ENCODE measurements at places on chromosomes 16 and 17.

DNA sequence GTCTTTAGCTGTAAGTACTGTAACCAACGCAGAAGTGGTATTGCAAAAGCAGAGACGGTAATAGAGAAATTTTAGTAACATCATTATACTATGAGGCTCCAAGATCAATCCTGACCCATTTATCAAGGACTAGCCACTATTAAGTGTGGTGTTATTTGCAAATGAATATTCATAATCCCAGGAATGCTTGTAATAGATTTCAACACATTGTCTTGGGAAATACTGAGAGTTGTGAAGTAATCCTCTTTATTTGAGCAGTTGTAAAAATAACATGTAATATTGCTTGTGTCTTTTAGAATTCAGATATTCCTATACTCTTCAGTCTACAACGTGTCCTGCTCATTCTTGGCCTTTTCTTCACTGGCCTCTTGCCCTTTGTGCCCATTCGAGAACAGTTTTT, 46.4 kb downstream of the GDPD1 start:
- DNase-seq = no peak

GRCh38 chr17:55273579-55274354, 9.0 kb downstream of the HLF start:
- no peak for DNase-seq

- DNase-seq = no peak
Observed at GRCh38 chr17:9519583-9520272, 55.9 kb downstream of the STX8 start.

DNA sequence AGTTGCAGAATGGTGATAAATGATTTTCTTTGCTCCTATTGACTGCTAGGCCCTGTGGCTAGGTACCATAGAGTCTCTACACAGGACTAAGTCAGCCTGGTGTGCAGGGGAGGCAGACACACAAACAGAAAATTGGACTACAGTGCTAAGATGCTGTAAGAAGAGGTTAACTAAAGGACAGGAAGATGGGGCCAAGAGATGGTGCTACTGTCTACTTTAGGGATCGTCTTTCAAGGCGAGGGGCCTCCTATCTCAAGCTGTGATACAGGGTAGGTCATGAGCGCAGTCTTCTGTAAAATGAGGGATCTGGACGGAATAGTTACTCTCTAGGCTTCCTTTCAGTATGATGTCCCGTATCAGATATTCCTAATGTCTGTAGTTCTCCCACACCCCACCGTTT, 817 bp downstream of the NME1 start:
- DNase-seq = no peak

DNA sequence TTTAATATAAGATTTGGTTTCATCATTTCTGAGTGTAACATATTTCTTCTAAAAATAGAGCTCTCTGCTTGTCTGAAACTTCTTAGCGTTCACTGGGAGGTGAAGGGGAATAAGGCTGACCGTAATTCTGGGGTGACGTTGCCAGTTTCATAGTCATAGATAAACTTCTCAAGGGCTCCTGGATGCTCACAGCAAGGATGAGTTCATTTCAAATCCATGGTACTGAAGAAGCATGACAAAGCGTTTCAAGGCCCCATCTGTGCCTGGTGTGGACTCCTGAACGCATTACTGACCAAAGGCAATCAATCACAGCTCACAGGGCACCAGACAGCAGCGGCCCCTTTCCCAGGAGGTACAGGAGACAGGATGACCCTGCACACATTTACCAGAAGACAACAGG, 12.0 kb upstream of the EVPL start:
- no peak for DNase-seq

DNA sequence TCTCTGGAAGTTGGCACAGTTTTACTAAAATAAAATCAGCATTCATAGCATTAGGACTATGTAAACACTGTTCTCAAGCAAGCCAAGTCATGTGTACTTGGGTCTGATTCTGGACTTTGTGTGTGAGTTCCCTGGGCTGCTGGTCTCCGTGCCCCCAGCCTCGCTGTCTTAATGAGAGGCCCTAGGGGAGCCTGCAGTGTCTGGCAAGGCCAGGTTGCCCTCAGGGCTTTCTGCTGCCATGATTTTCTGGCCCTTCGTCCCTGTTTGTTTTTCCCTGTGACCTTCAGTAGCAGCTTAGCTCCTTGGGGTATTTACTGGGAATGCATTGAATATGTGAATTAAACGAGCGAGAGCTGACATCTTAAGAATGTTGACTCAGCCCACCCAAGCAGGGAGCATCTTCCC, 161.8 kb downstream of the RPTOR start:
- no peak for DNase-seq

DNA sequence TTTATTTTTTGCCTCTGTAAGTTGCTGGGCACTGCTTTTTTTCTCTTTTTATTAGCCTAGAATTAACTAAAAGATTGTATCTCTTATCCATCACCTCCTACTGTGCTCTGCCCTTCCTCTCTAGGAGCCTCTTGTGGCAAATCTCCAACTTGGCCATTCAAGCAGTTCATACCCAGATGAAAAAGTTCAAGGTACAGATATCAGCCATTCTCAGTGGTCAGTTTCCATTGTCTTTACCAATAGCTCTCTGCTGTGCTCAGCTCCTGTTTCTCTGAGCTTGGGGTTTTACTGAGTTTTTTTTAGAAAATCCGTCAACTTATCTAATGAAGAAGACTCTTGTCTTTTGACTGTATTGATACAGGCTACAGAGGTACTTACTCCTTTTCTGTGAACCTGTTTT, 15.6 kb downstream of the MOSMO start:
- DNase-seq = no peak

DNA sequence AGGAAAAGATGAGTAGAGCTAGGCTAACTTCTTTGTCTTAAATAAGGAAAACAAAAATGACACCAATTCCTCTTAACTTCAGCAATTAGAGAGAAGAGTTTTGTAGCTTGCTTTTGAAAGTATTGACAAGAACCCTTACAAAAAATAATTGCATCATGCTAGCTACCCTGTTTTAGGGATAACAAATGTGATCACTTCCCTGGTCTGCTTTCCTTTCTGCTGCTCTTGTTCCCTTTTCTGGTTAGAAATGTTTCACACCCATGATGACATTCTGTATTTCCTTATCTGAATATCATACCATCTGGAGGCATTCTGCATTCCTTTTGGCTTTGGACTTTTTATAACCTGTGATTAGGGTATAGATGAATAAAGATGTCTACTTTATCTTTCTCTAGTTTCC, 9.9 kb upstream of the SMIM36 start:
- DNase-seq = no peak

- DNase-seq = no peak
Observed at GRCh38 chr17:1022278-1023024, 25.5 kb downstream of the TIMM22 start.

DNA sequence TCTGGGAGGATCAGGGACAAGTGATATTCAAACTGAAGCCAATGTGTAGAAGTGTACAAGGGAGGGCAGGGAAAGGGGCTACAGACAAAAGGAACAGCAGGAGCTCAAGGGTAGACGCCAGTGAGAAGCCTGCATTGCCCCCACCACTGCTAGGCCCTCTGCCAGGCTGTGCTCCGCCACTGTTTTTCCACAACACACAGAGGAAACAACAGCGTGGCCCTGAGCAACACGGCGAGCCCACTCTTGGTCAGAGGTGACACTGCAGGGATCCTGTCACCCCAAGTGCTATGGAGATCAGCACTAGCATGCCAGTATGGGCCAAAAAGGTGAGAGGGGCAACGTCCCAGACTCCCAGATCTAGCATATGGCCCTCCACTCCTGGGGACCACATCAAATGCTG, 23.4 kb downstream of the MYO18A start:
- DNase-seq = no peak

GRCh38 chr16:57758331-57759117, 23.0 kb downstream of the KATNB1 start:
- no peak for DNase-seq

DNA sequence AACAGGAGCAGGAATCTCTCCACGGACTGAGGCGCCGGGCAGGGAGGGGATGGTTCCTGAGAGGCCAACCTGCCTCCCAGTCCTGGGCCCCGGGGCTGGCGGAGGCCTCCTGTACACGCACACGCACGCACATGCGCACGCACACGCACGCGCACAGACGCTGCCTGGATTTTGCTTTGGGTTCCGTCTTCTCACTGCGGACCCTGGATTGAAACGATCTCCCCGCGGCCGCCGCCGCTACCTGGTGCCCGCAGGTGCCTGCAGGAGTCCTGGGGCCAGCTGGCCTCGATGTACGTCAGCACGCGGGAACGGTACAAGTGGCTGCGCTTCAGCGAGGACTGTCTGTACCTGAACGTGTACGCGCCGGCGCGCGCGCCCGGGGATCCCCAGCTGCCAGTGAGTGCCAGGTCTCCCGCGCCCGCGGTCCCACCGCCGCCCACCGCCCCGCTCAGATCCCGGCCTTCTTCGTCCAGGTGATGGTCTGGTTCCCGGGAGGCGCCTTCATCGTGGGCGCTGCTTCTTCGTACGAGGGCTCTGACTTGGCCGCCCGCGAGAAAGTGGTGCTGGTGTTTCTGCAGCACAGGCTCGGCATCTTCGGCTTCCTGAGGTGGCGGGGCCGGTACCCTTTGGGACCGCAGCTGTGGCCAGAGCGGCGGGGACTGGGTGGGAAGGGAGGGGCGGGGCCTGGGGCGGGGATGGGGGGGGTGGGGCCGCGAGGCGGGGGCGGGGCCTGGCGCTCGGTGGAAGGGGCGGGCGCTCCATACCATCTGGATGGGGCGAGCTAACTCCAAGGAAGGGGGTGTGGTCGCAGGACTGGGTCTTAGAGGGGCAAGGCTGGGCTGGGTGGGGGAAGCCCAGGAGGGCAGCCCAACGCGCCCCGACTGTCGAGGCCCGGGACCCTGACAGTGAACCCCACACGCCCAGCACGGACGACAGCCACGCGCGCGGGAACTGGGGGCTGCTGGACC, 12.3 kb downstream of the CES4A start:
- DNase-seq = no peak

GRCh38 chr17:76451506-76451905, 1.4 kb downstream of the UBE2O start:
- no peak for DNase-seq

GRCh38 chr16:89823087-89823823, 5.0 kb upstream of the SPIRE2 start:
- no peak for DNase-seq

DNA sequence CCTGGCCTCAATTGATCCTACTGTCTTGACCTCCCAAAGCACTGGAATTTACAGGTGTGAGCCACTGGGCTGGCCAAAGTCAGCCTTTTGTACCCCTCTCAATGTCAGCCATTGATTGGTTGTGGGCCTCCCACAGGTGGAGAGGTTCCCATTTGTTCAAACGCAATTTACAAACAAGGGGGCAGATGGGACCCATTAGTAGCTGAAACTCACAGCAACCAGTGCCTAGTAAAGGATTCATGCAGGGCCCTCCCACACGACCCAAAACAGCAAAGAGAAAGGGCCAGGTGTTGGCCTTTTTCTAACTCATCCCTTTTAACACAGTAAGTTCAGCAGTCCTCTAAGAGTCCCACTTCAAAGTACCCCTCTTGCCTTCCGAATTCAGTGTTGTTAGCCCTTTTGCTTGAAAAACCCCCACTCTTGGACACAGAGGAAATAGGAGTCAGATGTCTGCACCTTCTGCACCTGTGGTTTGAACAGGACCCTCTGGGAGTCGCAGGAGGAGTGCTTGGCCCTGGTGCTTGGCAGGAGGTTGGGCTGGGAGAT, 89.2 kb downstream of the PITPNC1 start:
- no peak for DNase-seq
